ENCODE measurements at places on chromosomes 4 and X. TPM values are rescaled to one million over a fixed set of nuclear protein-coding genes. Genes with fewer than 3 reads are reported as not detected.

DNA sequence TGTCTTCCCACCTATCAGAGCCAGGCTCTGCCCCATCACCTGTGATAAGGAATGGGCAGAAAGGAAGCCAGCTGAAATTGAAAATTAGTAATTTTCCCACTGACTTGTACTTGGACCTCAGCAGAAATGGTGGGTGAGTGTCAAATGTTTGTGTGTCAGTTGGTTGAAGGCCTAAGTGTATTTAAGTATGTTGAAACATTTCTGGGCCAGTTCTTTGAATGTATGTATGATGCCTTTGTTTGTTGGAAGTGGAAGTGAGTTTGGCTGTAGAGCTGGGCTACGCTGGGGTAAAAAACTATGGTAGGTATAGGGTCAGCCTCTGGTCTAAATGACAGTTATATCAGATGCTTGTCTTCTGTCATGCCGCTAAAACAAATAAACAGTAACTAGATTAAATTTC, 27.7 kb downstream of the JADE1 start:
- peaks cover 5% of the 10 kb centered on the region for H3K36me3 ChIP-seq
- peak overlapping the region; percentile 20 for H3K27ac ChIP-seq
- no peaks in the 10 kb centered on the region for H3K27me3 ChIP-seq

DNA sequence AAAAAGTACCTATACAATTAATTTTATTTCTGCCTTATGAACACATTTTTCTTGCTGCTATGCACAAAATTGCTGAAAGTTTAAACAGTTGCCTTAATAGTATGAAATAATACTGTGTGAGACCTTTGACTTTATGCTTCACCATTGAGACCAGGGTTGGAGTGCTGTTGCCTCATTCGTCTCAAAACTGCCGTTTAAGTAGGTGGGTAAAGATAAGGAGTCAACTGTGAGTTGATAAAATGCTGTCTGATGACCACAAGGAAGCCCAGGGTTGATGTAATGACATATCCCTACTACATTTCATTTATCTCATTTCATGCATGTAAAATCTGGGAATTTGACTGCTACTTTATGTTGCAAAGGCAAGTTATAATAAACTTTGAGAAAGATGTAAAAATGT, 23.4 kb downstream of the STK26 start:
- H3K27me3 ChIP-seq = peaks cover 5% of the 10 kb centered on the region
- H3K36me3 ChIP-seq = no peaks in the 10 kb centered on the region
- DNase-seq = no peak
- H3K4me3 ChIP-seq = no peak overlapping the region

DNA sequence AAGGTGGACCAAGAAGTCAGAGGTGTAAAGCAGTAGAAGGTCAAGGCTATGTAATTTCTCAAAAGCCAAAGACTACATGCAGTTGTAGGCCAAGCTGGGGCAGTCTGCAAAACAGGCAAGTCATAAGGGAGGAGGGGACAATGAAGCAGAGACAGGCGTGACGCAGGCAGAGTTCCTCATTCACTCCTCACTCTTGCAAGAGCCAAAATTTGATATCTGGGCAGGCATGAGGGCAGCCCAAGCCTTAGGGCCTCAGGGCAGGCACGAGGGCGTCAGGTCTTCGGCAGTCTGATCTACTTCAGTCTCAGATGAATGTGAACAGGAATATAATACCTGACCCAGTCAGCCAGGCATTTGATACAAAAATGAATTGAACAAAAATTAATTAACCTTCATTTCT, 86.4 kb upstream of the AGA start:
- no peak overlapping the region for H3K4me3 ChIP-seq
- DNase-seq = no peak
- no peak overlapping the region for H3K27ac ChIP-seq
- no peaks in the 10 kb centered on the region for H3K27me3 ChIP-seq

Gene MND1
- 18.2 TPM for total RNA-seq

GRCh38 chr4:71261633-71262121, 77.1 kb upstream of the SLC4A4 start:
- no peak for DNase-seq
- peaks cover 20% of the 10 kb centered on the region for H3K4me1 ChIP-seq
- H3K4me3 ChIP-seq = no peak overlapping the region
- no peaks in the 10 kb centered on the region for H3K36me3 ChIP-seq
- no peak overlapping the region for H3K27ac ChIP-seq

- H3K36me3 ChIP-seq = peaks cover 6% of the 10 kb centered on the region
- no peaks in the 10 kb centered on the region for H3K27me3 ChIP-seq
- no peak overlapping the region for H3K27ac ChIP-seq
- no peaks in the 10 kb centered on the region for H3K4me1 ChIP-seq
- no peak for DNase-seq
Measured at GRCh38 chrX:47177079-47177478, 16.6 kb upstream of the UBA1 start.

DNA sequence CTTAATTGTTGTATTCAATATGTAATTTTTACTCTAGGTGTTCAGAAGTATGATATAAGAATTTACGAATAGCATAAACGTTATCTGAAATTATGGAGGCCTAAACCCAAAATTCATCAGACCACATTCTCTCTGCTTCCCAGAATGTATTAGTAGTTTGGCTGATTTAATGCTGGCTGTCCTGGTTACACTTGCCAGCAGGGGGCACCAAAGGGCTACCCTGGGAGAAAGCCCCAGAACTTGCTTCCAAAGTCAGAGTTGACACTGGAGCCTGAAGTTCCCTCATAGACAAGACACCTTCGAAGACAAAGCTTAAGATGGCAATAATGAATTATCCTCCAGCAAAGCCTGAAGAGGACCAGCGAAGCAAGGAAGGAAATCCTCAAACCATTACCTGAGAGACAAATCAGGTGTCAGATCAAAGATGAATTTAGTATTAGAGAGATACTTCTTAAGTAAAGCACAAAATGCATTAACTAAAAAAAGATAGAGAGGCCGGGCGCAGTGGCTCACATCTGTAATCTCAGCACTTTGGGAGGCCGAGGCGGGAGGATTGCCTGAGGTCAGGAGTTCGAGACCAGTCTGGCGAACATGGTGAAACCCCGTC, 11.3 kb upstream of the ANOS1 start:
- no peak for DNase-seq
- no peaks in the 10 kb centered on the region for H3K36me3 ChIP-seq
- H3K4me3 ChIP-seq = no peak overlapping the region
